ENCODE measurements at places on chromosomes 2 and 18. TPM values are rescaled to one million over a fixed set of nuclear protein-coding genes. Genes with fewer than 3 reads are reported as not detected.

GRCh38 chr2:88100489-88100858 lies 27.4 kb downstream of the FABP1 start:
- DNase-seq: no peak

DNA sequence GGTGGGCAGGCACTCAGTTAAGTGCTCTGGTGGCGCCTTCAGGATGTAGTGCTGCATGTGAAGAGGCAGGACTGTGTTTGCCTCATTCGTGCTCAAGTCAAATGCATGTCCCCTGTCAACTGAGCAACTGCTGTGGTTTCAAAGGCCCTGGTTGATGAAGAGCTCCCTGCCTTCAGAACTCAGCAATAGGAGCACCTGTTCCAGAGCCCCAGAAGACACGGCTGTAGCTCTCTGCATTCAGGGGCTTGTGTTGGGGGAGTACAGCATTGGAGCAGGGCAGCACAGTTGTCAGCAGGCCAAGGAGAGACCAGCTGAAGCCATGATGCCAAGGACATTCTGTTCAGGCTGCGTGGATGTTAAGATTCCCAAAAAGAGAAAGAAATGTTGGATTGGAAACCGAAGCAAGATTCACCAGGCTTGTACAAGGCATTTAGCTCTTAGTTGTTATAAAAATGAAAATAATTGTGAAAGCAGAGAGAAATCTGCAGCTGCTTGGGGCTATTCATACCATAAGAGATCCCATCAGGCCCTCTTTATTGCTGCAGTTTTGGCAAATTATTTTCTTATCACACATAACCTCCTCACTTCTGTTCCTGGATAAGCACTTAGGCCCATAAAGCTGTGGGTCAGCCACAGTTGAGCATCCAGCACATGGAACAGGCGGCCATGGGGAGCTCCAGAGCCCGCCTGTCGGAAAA lies 252.4 kb upstream of the ZNF521 start:
- peak; percentile 18 for DNase-seq

DNA sequence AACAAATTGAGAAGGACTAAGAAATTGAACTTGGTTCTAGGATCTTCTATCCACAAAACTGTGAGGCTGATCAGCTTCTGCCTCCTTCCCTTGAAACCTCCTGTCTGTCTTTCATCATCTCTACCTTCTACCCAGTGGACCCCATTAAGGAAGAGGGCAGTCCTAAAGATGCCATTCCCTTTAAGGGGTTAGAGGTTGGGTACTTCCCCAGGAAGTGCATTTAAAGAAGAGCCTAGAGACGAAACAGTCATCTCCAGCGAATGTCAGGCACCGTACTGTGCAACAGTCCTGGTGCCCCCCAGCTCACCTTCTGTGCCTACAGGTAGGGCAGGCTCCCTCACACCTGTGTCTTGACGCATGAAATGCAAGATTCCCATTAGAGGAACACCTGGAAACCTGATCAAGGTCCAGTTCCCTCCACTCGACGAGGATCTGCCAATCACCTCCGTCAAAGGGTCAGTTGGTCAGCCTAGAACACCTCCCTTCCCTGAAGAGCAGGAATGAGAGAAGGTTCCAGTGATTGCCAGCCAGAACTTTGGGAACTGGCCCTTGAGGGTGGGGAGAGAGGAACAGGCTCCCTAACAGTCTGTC lies 20.9 kb downstream of the LOXHD1 start:
- no peak for DNase-seq

GRCh38 chr2:3596901-3597417 lies 2.0 kb downstream of the COLEC11 start:
- no peak for DNase-seq

GRCh38 chr18:55396267-55396905 lies 191.6 kb downstream of the TCF4 start:
- peak; percentile 73 for DNase-seq

GRCh38 chr2:557635-558301 lies 119.4 kb downstream of the TMEM18 start:
- DNase-seq: no peak

GRCh38 chr2:226057914-226058313 lies 658.4 kb downstream of the NYAP2 start:
- no peak for DNase-seq

DNA sequence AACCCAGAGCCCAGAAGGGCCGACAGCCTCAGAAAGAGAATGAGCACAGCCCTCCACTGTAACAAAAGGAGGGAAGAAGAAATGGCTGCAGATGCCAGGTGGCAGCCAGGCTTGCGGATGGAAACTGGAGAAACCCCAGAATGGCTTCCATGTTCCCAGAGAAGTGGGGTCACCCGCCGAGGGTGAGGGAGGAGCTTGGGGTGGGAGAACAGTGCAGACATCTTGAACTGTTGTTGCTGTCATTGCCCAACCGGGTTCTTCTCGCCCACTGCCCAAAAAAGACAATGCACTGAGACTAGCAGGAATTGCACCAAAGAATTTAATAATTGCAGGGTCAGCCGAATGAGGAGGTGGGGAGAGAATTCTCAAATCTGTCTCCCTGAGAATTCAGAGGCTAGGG lies 223.2 kb upstream of the RAB6C start:
- DNase-seq: no peak

DNA sequence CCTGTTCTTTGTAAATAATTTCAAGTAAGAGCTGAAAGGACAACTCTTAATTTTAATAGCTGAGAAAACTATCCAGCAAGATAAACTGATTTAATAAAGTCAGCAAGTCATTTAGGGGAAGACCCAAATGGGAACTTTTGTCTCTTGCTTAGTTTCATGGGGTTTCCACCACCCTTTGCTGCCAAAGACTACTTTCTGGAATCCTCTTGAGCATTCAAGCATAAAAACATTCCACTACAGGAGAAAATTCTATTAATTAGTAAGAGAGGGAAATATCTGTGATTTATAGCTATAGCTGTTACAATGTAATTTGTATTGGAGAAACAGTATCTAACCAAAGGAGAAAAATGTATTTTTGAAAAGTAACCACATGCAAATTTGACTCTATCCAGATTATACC lies 20.6 kb downstream of the EFEMP1 start:
- DNase-seq: no peak

- no peak for DNase-seq
Measured at GRCh38 chr2:33516456-33516995, 40.1 kb downstream of the RASGRP3 start.

DNA sequence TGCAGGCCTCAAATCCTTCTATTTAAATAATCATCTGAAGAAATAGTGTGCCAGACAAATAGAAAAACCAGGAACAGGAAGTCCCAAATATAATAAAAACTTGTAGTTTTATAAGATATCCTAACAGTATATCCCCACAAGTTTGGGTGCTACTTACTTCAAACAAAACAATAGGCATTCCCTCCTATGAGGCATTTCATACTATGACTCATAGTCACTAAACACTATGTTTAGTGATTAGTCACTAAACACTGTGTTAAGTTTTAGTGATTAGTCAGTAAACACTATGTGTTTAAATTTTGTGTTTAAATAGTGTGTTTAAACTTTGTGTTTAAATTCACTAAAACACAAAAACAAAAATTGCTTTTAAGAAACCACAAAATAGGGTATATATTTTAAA lies 407.0 kb upstream of the CDH19 start:
- DNase-seq: no peak

DNA sequence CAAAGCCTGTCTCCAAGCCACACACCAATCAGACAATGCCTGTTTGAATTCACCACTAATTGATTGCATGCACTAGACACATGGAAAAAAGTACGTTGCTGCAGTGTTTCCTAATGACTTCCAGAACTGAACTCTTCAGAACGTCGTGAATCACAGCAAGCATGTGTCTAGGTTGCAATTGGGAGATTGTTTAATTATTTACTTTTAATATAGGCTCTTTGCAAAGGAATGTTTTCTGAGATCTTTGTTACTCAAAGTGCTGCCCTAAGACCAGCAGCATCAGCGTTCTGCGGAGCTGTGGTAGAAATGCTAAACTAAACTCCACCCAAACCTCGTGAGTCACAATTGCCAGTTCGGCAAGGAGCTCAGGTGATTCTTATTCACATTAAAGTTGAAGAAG lies 52.7 kb upstream of the CCDC68 start:
- DNase-seq: no peak

DNA sequence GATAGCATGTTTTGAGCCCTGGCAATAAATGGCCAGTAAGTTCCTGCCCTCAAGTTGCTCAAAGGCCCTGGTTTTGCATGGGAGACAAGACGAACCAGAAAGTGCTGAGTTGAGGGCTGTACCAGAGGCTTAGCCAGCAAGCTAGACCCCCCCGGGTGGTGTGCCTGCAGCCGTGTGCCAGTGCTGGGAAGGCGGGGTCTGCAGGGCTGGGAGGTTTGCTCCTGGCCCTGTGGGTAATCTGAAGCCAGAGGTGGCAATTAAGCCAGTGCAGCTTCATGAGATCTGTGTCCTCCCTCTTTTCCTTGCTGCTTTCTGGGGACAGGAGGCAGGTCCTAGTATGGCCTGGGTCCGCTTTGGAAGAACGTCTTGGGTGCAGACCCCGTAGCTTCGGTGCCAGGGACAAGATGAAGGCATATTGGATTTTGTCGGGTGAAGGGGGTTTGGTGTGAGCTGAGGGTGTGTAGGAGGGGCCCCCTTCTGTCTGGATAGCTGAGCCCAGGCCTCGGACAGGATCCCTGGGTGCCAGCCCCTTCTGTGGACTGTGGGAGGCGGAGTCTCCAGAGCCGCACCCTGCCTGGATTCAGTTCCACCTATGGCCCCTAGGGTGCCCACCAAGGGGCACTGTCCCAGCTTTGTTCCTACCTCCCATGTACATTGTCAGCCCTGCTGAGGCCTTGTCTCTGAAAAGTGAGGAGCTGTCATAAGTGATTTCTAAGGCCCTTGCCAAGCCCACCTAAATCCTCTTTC lies 15.6 kb downstream of the ATOH8 start:
- no peak for DNase-seq

DNA sequence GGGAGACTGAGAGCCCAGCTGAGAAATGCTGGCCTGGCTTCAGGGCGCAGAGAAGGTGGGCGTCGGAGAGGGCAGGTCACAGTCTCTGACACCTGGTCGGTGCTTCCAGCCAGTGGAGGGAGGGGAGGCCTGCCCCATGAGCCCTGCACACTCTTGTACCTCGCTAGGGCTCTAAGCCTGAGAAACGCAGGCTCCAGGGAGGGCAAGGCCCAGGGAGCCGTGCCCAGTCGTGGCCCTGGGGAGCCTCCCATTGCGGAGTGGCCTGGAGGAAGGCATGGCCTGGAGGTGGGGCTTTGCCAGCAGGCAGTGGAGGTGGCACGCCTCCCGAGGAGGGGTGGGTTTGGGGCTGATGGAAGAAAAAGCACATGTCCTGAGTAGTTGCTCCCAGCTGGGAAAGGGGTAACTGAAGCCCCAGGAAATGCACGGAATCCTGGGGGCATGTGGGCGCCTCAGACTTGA lies 39.0 kb downstream of the MTERF4 start:
- no peak for DNase-seq

GRCh38 chr2:224969633-224970260 lies 72.5 kb downstream of the DOCK10 start:
- no peak for DNase-seq

DNA sequence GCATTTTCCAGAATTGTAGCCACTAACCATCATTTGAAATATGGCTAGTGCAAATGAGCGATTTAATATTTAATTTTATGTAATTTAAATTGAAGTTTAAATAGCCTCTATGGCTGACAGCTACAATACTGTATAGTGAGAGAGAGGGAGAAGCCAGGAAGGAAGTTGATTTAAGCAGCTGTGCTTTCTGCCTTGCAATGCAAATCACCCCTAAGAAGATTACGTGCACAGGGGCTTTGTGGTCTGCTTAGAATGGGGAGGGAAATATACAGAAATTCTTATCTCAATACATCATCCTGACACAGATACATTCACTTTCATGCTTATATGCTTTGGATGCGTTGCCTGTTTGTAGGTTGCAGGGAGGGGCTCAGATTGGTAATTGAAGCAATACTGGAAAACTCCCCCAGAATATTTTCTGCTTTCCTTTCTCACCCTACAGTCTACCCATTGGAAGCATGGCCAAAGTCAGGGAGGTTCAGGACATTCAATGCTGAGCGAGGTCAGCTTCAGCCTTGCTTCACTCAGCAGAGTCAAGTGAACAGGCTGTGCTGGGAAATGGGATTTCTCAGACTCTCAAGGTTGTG lies 674.0 kb downstream of the CNTNAP5 start:
- peak; percentile 6 for DNase-seq

- DNase-seq: peak; percentile 72
Measured at GRCh38 chr2:81894451-81894990, 1590.0 kb upstream of the LRRTM1 start.

DNA sequence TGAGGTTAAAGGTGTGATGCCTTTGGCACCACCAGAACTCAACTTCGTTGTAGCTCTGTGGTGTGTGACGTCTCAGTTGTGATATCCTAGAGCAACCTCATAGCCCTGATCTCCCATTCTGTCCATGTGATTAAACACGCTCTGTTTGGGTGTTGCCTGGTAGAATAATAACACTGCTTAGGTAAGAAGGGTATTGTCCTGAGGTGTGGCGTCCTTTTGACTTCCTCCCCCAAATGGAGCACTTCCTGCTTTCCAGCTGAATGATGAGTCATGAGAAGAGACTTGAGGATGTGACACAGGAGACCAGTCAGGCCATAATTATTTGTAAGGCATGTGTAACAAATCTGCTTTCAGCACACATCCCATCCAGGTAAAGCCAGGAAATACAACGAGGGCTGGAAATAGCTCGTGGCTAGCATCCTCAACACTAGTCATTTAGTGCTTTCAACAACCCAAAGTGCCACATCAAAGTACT lies 100.7 kb downstream of the RAPGEF4 start:
- DNase-seq: no peak

GRCh38 chr2:239058766-239059165 lies 210.9 kb downstream of the TWIST2 start:
- no peak for DNase-seq

DNA sequence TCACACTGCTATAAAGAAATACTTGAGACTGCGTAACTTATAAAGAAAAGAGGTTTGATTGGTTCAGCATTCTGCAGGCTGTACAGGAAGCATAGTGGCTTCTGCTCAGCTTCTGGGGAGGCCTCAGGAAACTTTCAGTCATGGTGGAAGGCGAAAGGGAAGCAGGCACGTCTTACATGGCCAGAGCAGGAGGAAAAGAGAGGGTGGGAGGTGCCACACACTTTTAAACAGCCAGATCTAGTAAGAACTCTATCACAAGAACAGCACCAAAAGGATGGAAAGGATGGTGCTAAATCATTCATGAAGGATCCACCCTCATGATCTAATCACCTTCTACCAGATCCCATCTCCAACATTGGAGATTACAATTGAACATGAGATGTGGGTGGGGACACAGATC lies 145.5 kb upstream of the OSR1 start:
- DNase-seq: no peak

- DNase-seq: peak; percentile 95
Measured at GRCh38 chr2:149363958-149364357, 33.6 kb downstream of the LYPD6 start.

GRCh38 chr2:239008004-239008403 lies 160.1 kb downstream of the TWIST2 start:
- DNase-seq: no peak

GRCh38 chr2:141506135-141506534 lies 624.7 kb downstream of the LRP1B start:
- DNase-seq: no peak

LIMS3 gene
- not detected for total RNA-seq

MC2R gene
- total RNA-seq: 12.3 TPM

SCN9A gene
- 8.2 TPM for total RNA-seq

NEUROD1 gene
- 5.3 TPM for total RNA-seq

REG1B gene
- 1.4 TPM for total RNA-seq

NFATC1 gene
- total RNA-seq: 50.8 TPM
